B cell (primary cell): ENCODE measurements at places on chromosomes 11 and 22. TPM values are rescaled to one million over a fixed set of nuclear protein-coding genes. Genes with fewer than 3 reads are reported as not detected.

GRCh38 chr11:11400635-11401232, 47.7 kb upstream of the CSNK2A3 start:
- no peaks in the 10 kb centered on the region for H3K36me3 ChIP-seq
- no peak for DNase-seq
- no peak overlapping the region for H3K4me3 ChIP-seq
- H3K4me1 ChIP-seq = no peaks in the 10 kb centered on the region

DNA sequence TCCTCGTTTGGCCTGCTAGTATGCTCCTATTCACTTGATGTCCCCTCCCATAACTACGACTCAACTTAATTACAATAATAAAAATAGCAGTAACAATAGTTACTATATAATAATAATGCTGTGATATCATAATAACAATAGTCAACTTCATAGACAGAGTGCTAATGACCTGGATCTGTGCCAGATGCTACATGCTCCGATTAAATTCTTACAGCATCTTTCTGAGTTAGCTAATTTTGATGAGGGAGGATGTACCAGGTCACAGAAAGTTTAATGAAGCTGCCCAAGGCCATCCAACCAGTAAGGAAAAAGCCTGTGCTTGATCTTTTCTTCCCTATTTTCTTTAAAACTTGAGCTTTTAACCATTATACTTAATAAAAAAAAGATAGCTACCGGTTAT, 413.4 kb upstream of the LRRC4C start:
- H3K27me3 ChIP-seq = no peaks in the 10 kb centered on the region
- H3K36me3 ChIP-seq = no peaks in the 10 kb centered on the region
- no peaks in the 10 kb centered on the region for H3K4me1 ChIP-seq
- no peak overlapping the region for H3K4me3 ChIP-seq
- no peak overlapping the region for H3K27ac ChIP-seq

GRCh38 chr22:32684822-32685187, 116.7 kb upstream of the TIMP3 start:
- H3K4me1 ChIP-seq = no peaks in the 10 kb centered on the region
- no peaks in the 10 kb centered on the region for H3K36me3 ChIP-seq
- no peak overlapping the region for H3K4me3 ChIP-seq
- no peak overlapping the region for H3K27ac ChIP-seq
- no peak for DNase-seq
- H3K27me3 ChIP-seq = no peaks in the 10 kb centered on the region

The CRYBA4 gene
- not detected in 2 replicates for total RNA-seq

The NTM gene
- total RNA-seq = not detected in 2 replicates

DNA sequence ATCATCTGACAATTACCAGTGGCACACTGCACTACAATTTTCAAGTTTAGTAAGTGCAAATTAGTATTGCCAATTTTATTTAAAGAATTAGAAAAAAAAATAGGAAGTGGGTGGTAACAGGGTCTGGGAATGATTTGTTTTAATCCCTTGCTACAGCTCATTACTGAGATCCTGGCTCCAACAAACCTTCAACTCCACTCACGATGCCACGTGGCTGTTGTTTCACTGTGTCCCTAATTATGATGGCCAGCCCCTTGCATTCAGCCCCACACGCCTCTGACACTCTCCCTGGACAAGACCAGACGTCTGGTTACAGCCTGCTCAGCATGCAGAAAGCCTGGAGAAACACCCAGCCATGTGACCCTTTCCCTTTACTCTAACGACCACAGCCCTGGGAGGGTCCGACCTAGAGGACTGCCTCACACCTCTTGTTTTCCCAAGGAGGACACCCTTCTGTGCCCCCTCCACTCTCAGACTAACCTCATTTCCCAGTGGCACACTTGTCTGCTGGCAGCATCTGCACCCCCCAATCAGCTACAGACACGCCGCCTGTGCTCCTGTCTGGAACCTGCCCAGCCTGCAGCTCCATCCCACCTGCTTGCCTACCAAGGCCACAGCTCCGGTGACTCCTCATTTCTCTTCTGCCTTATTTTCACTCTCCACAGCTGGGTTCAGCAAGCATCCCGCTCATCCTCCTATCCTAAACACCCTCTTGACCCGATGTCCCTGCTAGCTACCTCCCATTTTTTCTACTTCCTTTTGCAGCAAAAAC, 18.5 kb upstream of the SLC25A1 start:
- DNase-seq = no peak
- H3K27me3 ChIP-seq = no peaks in the 10 kb centered on the region
- no peak overlapping the region for H3K27ac ChIP-seq

- peak overlapping the region; percentile 27 for H3K4me3 ChIP-seq
- H3K27ac ChIP-seq = no peak overlapping the region
- H3K27me3 ChIP-seq = peaks cover 4% of the 10 kb centered on the region
- H3K4me1 ChIP-seq = peaks cover 4% of the 10 kb centered on the region
- no peaks in the 10 kb centered on the region for H3K36me3 ChIP-seq
- DNase-seq = peak; percentile 66
Observed at GRCh38 chr11:19951558-19952115, 208.6 kb downstream of the DBX1 start.
